Calu3 (cell line): ENCODE measurements at places on chromosomes 7 and 10.
A peak's percentile ranks its signal among the peaks of the same experiment; 100 is the strongest.

DNA sequence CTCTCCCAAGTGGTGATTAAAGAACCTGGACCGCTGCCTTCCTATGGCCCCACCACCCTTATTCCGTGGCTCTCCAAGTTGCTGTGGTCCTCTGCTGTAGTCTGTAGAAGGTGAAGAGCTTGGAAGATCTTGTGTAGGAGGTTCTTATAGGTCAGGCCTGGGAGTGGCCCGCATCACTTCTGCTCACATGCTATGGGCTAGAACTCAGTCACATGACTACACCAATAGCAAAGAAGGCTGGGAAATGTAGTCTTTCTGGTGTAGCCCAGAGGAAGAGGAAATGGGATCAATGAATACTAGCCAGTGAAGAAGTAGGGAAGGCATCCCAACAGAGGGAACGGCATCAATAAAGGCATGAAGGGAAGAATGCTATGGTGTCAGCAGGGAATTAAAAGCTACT lies 41.3 kb upstream of the AOAH start:
- no peak for DNase-seq
- H3K27ac ChIP-seq, result no peak overlapping the region
- no peak overlapping the region for H3K4me3 ChIP-seq

- no peak for DNase-seq
- peaks cover 42% of the 10 kb centered on the region for H3K4me1 ChIP-seq
- peak overlapping the region; percentile 64 for H3K27ac ChIP-seq
- H3K36me3 ChIP-seq, result no peaks in the 10 kb centered on the region
Observed at GRCh38 chr10:62036186-62037081, 134.9 kb downstream of the ARID5B start.

GRCh38 chr7:95608359-95609173 lies 12.2 kb upstream of the PDK4 start:
- no peaks in the 10 kb centered on the region for H3K27me3 ChIP-seq
- no peaks in the 10 kb centered on the region for H3K36me3 ChIP-seq
- peak; percentile 83 for DNase-seq
- peak overlapping the region; percentile 52 for H3K27ac ChIP-seq
- no peak overlapping the region for H3K4me3 ChIP-seq

DNA sequence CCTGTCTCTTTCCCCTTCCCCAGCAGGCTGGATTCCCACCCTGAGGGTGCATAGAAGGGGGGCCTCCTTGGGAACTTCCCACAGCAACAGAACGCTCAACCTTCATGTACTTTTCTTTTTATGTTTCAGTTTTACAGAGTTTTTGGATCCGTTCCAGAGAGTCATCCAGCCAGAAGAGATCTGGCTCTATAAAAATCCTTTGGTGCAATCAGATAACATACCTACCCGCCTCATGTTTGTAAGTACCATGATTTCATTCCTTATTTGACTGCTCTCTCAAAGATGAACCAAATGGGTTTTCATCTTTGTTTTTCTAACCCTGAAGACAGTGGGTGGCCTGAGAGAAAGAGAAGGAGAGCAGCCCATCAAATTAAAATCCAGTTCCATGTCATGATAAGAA lies 46.7 kb downstream of the PLPP4 start:
- no peaks in the 10 kb centered on the region for H3K4me1 ChIP-seq
- H3K4me3 ChIP-seq, result no peak overlapping the region
- peaks cover 33% of the 10 kb centered on the region for H3K27me3 ChIP-seq
- no peak for DNase-seq
- H3K27ac ChIP-seq, result no peak overlapping the region
- no peaks in the 10 kb centered on the region for H3K36me3 ChIP-seq

DNA sequence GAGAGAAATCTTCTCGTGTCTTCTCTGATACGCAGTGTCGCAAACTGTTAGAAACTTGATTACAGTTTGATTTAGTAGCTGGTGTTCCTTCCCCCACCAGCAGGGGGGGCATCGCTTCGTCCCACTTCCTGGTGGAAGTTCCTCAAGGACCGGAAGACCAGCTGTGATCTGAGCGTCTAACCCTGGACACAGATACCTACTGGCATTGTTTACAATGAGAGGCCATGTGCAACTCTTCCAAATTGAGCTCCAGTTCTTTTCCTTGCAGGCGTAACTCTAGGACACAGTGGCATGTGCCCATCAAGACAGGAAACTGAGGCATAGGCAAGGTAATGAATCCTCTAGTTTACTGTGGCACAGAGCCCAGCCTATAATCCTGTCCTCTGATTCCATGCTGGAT lies 219.0 kb downstream of the CCDC3 start:
- H3K4me1 ChIP-seq, result no peaks in the 10 kb centered on the region
- H3K27me3 ChIP-seq, result peaks cover 95% of the 10 kb centered on the region
- no peaks in the 10 kb centered on the region for H3K36me3 ChIP-seq
- peak; percentile 43 for DNase-seq

DNA sequence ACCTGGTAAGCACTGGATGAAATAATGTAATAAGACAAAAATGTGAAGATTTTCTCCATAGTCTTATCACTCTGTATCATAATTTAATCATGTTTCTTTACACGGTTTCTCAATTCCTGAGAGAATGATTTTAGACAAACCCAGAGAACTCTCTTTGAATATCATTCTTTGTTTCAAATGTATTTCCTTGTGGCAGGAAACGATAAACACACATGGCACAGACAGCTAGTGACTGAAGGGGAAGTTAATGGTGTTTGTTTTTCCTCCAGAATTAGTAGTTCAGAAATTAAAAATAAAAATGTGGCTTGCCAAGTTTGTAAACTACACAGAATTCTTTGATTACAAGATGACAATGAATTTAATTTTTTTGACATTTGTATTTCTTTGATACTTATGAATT lies 163.7 kb upstream of the PRPS1L1 start:
- H3K27ac ChIP-seq, result peak overlapping the region; percentile 64
- no peaks in the 10 kb centered on the region for H3K27me3 ChIP-seq
- H3K4me3 ChIP-seq, result no peak overlapping the region

DNA sequence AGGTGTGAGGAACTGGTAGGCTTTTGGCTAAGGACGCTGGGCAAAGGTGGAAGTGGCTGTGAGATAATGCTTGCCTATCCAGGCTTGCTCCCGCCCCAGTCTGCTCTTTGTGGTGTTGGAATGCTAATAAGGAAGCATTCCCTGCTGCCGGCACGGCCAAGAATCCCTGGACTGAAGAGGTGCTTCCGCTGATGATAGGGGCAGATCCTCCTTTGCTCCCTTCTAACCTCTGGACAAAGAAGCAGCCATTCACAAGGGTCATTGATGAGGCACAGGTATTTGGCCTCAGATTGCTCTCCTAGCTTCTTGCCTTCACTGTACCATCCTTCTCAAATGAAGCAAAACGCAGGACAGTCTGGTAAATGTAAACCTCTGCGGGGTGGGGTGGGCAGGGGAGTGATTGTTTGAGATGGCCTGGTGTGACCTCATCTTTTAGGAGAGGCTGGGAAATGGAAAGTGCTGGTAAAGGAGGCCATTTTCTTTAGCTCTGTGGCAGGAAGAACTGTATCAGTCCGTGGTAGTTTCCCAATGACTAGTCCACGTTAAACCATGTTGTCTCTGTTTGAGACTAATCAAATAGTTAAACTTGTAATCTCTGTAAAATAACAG lies 1.7 kb downstream of the PGAM1 start:
- peaks cover 45% of the 10 kb centered on the region for H3K36me3 ChIP-seq
- no peaks in the 10 kb centered on the region for H3K27me3 ChIP-seq
- peak; percentile 19 for DNase-seq
- H3K4me1 ChIP-seq, result no peaks in the 10 kb centered on the region

DNA sequence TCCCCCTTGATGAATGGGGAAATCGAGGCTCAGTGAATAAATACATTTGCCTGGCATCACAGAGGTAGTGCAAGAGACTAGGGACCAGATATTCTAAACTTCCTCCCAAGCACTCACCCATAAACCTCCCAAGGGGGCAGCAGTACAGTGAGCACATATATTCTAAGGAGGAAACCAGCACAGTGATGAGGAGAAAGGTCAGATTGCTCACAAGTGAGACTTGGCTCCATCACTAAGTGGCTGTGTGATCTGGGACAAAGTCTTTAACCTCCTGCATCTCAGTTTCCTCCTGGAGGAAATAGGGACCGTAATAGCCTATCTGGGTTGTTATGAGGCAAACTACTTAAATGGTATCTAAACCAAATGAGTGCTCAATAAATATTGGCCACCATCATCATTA lies 4.3 kb downstream of the PLXNA4 start:
- no peak for DNase-seq
- no peak overlapping the region for H3K4me3 ChIP-seq
- H3K27ac ChIP-seq, result no peak overlapping the region
- no peaks in the 10 kb centered on the region for H3K36me3 ChIP-seq

GRCh38 chr7:112969946-112970345 lies 116.7 kb downstream of the GPR85 start:
- H3K27ac ChIP-seq, result no peak overlapping the region
- no peaks in the 10 kb centered on the region for H3K36me3 ChIP-seq
- H3K4me3 ChIP-seq, result no peak overlapping the region
- no peak for DNase-seq
- H3K4me1 ChIP-seq, result no peaks in the 10 kb centered on the region
- no peaks in the 10 kb centered on the region for H3K27me3 ChIP-seq

GRCh38 chr10:79487296-79488194 lies 24.8 kb upstream of the EIF5AL1 start:
- H3K4me1 ChIP-seq, result peaks cover 13% of the 10 kb centered on the region
- H3K36me3 ChIP-seq, result no peaks in the 10 kb centered on the region
- no peak overlapping the region for H3K4me3 ChIP-seq
- peak; percentile 78 for DNase-seq
- H3K27me3 ChIP-seq, result peaks cover 43% of the 10 kb centered on the region
- no peak overlapping the region for H3K27ac ChIP-seq

GRCh38 chr10:104336821-104337467 lies 1.3 kb downstream of the ITPRIP start:
- peaks cover 13% of the 10 kb centered on the region for H3K4me1 ChIP-seq
- no peak overlapping the region for H3K27ac ChIP-seq
- peaks cover 28% of the 10 kb centered on the region for H3K27me3 ChIP-seq
- DNase-seq, result no peak

GRCh38 chr10:15393139-15393825 lies 22.2 kb upstream of the FAM171A1 start:
- DNase-seq, result no peak
- H3K4me3 ChIP-seq, result no peak overlapping the region
- peaks cover 34% of the 10 kb centered on the region for H3K27me3 ChIP-seq

GRCh38 chr10:132232023-132232951 lies 45.5 kb downstream of the DPYSL4 start:
- H3K4me3 ChIP-seq, result no peak overlapping the region
- H3K27ac ChIP-seq, result no peak overlapping the region
- no peaks in the 10 kb centered on the region for H3K27me3 ChIP-seq
- H3K36me3 ChIP-seq, result peaks cover 4% of the 10 kb centered on the region

- no peak for DNase-seq
- H3K27ac ChIP-seq, result no peak overlapping the region
- peaks cover 57% of the 10 kb centered on the region for H3K27me3 ChIP-seq
- H3K36me3 ChIP-seq, result no peaks in the 10 kb centered on the region
Observed at GRCh38 chr7:151987748-151988529, 31.7 kb downstream of the GALNTL5 start.

DNA sequence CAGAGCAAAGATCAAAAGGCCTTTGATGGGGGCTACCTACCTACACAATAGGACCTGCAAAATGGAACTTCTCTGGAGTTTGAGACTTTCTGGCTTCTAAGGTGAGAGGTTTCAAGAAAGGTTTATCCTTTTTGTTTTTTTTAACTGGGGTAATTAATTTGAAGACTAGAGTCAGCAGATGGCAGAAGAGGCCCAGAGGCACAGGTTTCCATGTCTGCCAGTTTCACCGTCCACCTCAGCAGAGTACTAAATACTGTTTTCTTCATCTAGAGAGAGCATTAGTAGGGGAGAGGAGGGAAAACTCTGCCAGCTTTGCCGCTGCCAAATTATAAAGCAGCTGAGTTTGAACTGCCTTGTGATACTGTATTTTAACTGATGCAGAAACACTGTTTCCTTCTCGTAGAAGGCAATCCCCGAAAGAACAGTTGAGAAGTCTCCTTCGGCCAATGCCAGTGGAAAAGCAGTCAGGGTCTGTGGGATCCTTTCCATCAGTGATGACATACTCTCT lies 138.7 kb downstream of the SLC25A13 start:
- no peak overlapping the region for H3K4me3 ChIP-seq
- peaks cover 5% of the 10 kb centered on the region for H3K36me3 ChIP-seq
- H3K27me3 ChIP-seq, result no peaks in the 10 kb centered on the region
- no peak for DNase-seq

GRCh38 chr7:91293136-91293535 lies 28.9 kb downstream of the FZD1 start:
- no peaks in the 10 kb centered on the region for H3K27me3 ChIP-seq
- no peak overlapping the region for H3K27ac ChIP-seq
- H3K36me3 ChIP-seq, result no peaks in the 10 kb centered on the region
- no peak overlapping the region for H3K4me3 ChIP-seq
- DNase-seq, result no peak
- peaks cover 24% of the 10 kb centered on the region for H3K4me1 ChIP-seq

DNA sequence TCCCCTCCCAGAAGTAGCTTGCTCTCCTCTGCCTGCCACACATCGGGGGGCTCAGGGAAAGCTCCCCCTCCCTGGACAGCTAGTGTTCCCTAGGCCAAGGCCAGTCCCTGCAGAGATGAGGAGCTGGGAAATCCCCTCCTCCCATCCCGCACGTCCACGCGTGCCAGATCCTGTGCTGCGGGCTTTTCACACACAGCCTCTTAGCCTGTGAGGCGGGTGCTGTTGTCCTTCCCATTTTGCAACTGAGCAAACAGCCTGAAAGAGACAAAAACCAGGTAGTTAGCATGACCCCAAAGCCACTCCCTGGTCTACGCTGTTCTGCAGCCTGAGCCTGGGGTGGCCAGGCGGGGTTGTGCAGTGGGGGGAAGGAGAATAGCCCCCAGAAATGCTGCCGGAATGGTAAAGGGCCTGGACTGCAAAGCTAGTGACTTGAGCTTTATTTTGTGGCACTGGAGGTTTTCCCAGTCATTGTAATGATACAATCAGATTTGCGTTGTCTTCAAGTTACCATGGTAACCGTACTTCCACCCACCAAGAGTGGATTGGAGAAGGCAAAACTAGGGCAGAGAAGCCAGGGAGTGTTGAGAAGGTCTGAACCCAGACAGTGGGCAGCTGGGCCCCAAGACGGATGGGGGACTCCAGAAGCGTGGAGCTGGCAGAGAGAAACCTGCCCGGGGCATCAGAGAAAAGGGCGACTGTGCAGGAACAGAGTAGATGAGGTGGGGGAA lies 98.6 kb upstream of the KCTD7 start:
- no peak overlapping the region for H3K4me3 ChIP-seq
- H3K4me1 ChIP-seq, result no peaks in the 10 kb centered on the region
- peaks cover 11% of the 10 kb centered on the region for H3K36me3 ChIP-seq
- H3K27ac ChIP-seq, result no peak overlapping the region

DNA sequence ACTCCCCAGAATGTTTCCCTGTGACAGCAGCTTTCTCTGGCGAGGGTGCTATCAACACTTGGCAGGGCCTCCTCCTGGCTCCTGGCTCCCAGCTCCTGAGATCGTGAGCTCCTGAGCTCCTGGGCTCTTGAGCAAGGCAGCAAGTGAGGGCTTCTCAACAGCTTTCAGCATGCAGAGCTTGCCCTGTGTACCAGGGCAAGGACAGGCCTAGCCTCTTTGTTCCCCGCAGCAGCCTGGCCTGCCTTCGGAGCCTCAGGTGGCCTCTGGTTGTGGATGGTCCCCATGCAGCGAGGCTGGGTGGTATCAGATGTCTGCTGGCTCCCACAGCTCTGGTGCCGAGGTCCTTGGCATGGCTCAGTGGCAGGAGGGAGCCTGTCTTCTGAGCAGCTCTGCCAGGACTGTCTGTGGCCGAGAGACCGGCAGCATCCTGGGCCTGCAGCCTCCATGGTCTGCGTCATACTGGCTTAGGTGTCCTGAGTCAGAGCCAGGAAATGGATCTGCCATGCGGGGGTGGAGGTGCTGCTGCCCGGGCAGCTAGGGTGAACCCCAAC lies 44.2 kb downstream of the ZMIZ1 start:
- DNase-seq, result peak; percentile 66
- peak overlapping the region; percentile 52 for H3K27ac ChIP-seq
- H3K36me3 ChIP-seq, result peaks cover 8% of the 10 kb centered on the region
- H3K4me1 ChIP-seq, result peaks cover 68% of the 10 kb centered on the region
- H3K27me3 ChIP-seq, result no peaks in the 10 kb centered on the region
- peak overlapping the region; percentile 38 for H3K4me3 ChIP-seq
